Activated naive CD4-positive, alpha-beta T cell treated with anti-CD3 and anti-CD28 coated beads, Interleukin-2, amount 10 ng/mL, durations not matched to agents 7 days and 5 days (primary cell): ENCODE measurements at places on chromosomes 7 and 10.

GRCh38 chr10:45471059-45471458, 97.0 kb downstream of the ALOX5 start:
- no peak for DNase-seq
- peaks cover 20% of the 10 kb centered on the region for H3K4me1 ChIP-seq
- no peak overlapping the region for H3K27ac ChIP-seq
- no peaks in the 10 kb centered on the region for H3K27me3 ChIP-seq
- no peak overlapping the region for H3K4me3 ChIP-seq

DNA sequence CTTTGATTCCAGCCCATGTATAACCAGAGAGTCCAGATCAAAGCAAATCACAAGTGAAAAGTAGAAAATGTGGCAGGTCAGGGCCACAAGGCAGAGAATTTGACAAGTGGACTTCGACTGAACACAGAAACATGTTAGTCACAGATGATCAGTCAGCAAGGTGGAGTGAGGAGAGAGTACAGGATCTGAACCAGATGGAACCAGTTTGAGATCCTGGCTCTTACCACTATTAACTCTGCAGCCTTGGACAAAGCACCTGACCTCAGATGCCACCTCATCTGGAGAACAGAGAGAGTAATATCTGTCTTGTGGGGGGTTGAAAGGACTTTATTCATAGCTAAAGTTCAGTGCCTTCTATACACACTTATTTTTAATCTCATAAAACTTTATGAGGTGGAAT, 4.4 kb downstream of the MRLN start:
- no peaks in the 10 kb centered on the region for H3K36me3 ChIP-seq
- no peak for DNase-seq
- no peaks in the 10 kb centered on the region for H3K4me1 ChIP-seq
- peaks cover 8% of the 10 kb centered on the region for H3K27me3 ChIP-seq

DNA sequence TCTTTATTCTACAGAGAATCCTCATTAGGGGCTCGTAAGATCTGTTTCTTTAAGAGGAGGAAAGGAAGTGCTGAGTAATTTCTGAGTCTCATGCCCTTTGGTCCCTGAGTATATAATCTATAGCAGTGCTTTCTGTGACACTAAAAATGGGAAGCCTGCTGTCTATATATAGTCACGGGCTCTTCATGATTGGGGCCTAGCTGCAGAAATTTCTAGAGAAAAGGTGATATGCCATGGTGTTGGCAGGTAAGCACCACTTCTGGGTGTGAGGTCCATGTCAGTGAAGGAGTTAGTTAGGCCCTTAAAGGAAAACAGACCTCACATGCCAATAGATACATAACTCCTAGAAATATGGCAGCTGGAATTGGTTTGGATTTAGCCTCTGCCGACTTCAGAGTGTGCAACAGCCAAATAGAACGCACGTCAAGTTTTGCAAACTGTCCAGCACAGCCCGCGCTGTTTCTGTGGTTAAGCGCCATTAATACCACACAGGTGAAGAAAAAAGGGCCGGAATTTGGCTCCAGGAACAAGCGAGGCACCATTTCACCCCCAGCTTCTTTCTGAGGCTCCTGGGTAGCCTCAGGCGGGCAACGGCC, 123.2 kb downstream of the TACC2 start:
- H3K36me3 ChIP-seq, result no peaks in the 10 kb centered on the region
- no peak for DNase-seq
- H3K27me3 ChIP-seq, result peaks cover 61% of the 10 kb centered on the region
- no peak overlapping the region for H3K27ac ChIP-seq
- H3K4me3 ChIP-seq, result no peak overlapping the region

GRCh38 chr7:106603346-106603745, 57.6 kb downstream of the CCDC71L start:
- H3K27ac ChIP-seq, result no peak overlapping the region
- H3K27me3 ChIP-seq, result no peaks in the 10 kb centered on the region
- H3K4me3 ChIP-seq, result no peak overlapping the region

DNA sequence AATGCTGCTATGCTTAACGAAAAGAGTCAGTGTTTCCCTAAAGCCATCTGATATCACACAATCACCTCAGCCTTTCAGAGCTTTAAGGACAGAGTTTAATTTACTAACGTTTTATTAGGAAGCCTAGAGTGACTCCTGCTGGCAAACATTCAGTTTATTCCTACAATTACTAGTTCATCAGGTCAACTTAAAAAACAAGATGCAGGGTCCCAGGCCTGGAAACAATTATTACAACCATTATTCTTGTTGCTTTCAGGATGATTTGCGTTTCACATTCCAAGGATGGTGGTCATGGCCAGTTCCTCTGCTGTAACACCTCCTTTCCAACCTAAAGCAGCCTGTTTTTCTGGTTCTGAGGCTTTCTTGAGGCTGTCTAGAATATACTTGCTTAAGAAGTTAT, 1.5 kb upstream of the FAM53B start:
- no peak for DNase-seq
- H3K4me3 ChIP-seq, result peak overlapping the region; percentile 78
- no peak overlapping the region for H3K27ac ChIP-seq
- peaks cover 19% of the 10 kb centered on the region for H3K36me3 ChIP-seq
- H3K4me1 ChIP-seq, result peaks cover 54% of the 10 kb centered on the region

DNA sequence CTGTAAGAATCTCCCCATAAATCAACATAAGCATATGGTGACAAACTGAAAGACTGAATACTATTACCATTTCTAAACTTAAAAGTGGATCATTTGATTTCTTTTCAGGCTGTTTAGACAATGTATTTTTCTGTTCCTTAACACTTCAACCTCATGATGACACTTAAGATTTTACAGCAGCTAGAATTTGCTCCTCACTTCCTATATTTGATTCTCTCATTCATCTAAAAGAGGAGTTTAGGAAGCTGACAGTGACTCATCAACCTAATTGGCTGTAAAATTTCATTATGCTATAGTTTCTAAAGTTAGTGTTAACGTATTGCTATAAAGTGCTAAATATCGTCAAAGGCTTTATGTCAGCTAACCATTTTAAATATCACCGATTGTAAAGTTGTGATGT, 478.7 kb downstream of the GRM8 start:
- H3K27ac ChIP-seq, result no peak overlapping the region
- no peaks in the 10 kb centered on the region for H3K4me1 ChIP-seq
- no peaks in the 10 kb centered on the region for H3K36me3 ChIP-seq
- no peaks in the 10 kb centered on the region for H3K27me3 ChIP-seq
- H3K4me3 ChIP-seq, result no peak overlapping the region
- no peak for DNase-seq

DNA sequence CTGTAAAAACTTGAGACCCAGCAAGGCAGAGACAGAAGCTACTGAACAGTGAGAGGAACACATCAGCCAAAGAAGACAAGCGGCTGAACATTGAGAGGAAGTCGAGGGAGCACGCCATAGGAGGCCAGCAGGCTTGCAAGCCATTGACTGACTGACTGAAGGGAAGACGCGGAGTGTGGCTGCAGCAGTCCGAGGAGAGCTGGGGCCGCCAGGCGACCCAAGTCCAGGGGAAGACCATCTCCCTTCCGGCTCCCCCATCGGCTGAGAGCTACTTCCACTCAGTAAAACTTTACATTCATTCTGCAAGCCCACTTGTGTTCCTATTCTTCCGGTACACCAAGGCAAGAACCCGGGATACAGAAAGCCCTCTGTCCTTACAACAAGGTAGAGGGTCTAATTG, 167.3 kb upstream of the MBL2 start:
- no peak overlapping the region for H3K4me3 ChIP-seq
- no peak overlapping the region for H3K27ac ChIP-seq
- no peaks in the 10 kb centered on the region for H3K4me1 ChIP-seq

DNA sequence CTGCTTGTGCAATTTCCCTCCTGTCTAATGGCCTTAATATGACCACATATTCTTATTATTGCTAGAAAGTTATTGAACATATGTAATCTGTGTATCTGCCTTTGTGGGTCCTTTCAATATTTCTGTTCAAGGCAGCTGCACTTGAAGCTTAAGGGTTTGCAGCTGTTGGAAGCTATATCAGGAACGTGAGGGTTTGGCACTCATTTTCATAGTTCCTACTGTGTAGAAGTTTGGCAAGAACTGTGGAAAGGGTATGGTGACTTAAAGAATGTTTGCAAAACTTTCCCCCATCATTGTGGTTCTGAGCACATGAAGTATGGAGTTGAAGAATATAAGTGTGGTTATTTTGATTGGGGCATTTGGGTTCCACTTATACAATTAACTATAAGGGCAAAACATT, 144.7 kb upstream of the SEMA3A start:
- no peaks in the 10 kb centered on the region for H3K36me3 ChIP-seq
- no peaks in the 10 kb centered on the region for H3K4me1 ChIP-seq
- H3K4me3 ChIP-seq, result no peak overlapping the region

DNA sequence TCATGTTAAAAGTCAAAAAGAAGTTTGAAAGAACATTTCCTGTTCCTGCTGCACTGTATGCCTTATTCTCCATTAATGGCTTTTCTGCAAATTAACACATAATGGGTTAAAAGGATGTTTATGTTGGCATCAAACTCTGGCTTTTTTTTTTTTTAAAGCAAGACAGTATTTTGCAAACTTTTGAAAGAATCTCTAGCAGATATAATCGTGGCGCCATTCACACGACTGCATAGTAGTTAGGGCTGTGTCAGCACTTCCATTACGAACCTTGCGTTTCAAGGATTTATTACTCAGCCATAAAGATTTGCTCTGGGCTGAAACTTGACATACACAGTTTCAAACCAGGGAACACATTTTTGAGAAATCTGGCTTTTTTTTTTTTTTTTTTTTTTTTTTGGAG, 207.8 kb downstream of the DYNC1I1 start:
- H3K36me3 ChIP-seq, result no peaks in the 10 kb centered on the region
- H3K27ac ChIP-seq, result no peak overlapping the region
- no peak overlapping the region for H3K4me3 ChIP-seq

GRCh38 chr10:78944723-78945312, 123.9 kb upstream of the ZMIZ1 start:
- H3K27me3 ChIP-seq, result peaks cover 28% of the 10 kb centered on the region
- no peaks in the 10 kb centered on the region for H3K4me1 ChIP-seq
- H3K36me3 ChIP-seq, result no peaks in the 10 kb centered on the region
- no peak overlapping the region for H3K4me3 ChIP-seq
- H3K27ac ChIP-seq, result no peak overlapping the region

DNA sequence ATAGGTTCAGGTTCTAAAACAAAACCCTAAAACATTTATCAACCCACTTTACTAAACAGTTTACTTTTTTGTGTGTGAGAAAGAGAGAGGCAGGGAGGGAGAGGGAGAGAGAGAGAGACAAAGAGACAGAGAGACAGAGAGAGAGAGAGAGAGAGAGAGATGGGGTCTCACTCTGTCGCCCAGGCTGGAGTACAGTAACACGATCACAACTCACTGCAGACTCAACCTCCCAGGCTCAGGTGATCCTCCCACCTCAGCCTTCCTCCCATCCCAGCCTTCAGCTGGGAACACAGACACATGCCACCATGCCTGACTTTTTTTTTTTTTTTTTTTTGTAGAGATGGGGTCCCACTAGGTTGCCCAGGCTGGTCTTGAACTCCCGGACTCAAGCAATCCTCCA, 52.9 kb downstream of the PARD3 start:
- H3K27ac ChIP-seq, result no peak overlapping the region
- H3K27me3 ChIP-seq, result no peaks in the 10 kb centered on the region
- no peaks in the 10 kb centered on the region for H3K36me3 ChIP-seq
- peaks cover 2% of the 10 kb centered on the region for H3K4me1 ChIP-seq

- no peaks in the 10 kb centered on the region for H3K36me3 ChIP-seq
- H3K4me3 ChIP-seq, result peak overlapping the region; percentile 8
- no peak overlapping the region for H3K27ac ChIP-seq
- no peak for DNase-seq
Observed at GRCh38 chr10:75408509-75408875, 6.9 kb upstream of the ZNF503 start.

DNA sequence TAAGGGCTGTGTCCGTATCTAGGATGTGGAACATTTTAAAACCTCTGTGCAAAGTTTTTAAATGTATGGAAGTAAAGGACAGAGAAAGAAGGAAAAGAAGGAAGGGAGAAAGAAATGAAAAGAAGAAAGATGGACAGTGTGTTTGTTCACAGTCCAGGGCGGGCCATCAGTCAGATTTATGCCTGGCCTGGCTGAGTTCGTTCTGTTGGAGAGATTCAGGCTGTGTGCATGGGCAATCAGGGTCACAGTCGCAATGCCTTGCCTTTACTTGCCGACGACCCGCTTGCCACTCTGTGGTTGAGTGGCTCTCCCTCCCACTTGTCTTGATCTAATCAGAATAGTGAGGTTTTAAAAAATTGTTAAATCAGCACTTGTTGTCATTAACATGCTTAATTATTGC, 369.4 kb upstream of the BMPER start:
- no peak overlapping the region for H3K27ac ChIP-seq
- H3K4me3 ChIP-seq, result no peak overlapping the region
- no peak for DNase-seq
- H3K4me1 ChIP-seq, result no peaks in the 10 kb centered on the region
- H3K36me3 ChIP-seq, result no peaks in the 10 kb centered on the region

DNA sequence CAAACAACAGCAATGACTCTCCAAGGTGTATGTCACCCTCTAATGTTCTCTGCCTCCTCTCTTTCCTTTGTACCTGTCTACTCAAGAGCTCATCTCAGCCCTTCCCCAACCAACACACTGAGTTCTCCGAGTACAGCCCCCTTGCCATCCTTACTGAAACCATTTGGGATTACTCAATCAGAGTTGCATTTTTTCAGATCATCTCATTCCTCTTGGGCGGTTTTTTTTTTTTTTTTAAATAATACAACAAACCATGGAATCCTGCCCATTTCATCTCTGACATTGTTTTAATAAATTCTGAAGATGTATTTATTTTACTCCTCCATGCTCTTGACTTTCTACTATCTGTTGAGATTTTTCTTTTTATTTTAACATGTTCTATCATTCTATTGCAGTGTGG, 4.2 kb upstream of the CREB3L2 start:
- peaks cover 3% of the 10 kb centered on the region for H3K27me3 ChIP-seq
- DNase-seq, result no peak
- peaks cover 23% of the 10 kb centered on the region for H3K4me1 ChIP-seq
- no peak overlapping the region for H3K4me3 ChIP-seq

DNA sequence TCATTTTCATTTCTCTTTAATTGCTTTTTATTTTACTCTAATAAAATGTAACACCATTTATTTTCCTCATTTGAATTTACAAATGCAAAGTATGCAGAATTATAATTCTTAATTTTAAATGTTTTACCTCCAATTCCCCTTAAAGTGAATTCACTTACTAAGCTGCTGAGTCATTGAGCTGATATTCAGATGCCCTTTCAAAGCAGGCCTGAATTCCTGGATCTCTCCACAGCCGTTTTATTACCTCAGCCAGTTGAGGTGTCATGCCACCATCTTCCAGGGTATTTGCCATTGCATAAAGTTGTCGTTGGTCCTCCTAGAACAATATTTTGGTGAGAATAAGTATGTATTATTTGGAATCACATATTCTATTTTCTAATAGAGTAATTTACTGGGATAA, 33.2 kb downstream of the GNAT3 start:
- no peaks in the 10 kb centered on the region for H3K27me3 ChIP-seq
- no peak overlapping the region for H3K4me3 ChIP-seq
- DNase-seq, result no peak
